NCI-H1048 (cell line): ENCODE measurements at places on chromosomes 2 and 18.

DNA sequence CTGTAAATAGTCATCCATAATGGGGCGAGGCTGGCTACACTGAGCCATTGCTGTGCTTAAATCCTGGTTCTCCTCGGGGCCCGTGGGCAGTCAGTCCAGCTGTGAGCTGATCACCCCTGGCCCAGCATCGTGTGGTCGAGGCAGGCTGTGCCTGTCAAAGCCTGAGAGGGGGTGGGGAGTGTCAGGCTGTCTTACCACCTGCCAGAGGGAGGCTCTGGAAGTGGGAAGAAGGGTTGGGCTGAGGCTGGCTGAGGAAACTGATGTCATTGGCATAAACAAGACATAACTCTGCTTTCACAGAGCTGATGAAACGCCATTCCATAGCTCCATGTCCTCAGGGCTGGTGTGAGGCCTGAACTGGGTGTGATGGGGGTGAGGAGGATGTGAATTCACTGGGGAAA lies 49.7 kb downstream of the KLHL29 start:
- DNase-seq: no peak

GRCh38 chr18:61995618-61996017 lies 102.8 kb upstream of the RNF152 start:
- no peak for DNase-seq

DNA sequence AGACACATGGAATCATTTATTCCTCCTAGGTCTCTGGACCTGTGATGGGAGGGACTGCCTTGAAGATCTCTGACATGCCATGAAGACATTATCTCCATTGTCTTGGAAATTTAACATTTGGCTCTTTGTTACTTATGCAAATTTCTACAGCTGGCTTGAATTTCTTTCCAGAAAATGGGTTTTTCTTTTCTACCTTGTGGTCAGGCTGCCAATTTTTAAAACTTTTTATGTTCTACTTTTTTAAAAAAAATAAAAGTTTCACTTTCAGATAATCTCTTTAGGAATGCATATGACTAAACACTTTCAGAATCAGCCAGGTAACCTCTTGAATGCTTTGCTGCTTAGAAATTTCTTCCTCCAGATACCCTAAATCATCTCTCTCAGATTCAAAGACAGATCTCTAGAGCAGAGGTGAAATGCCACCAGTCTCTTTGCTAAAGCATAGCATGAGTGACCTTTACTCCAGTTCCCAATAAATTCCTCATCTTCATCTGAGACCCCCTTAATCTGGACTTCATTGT lies 209.6 kb downstream of the RPRM start:
- DNase-seq: no peak

GRCh38 chr2:130981667-130982066 lies 111.6 kb downstream of the FAM168B start:
- no peak for DNase-seq

DNA sequence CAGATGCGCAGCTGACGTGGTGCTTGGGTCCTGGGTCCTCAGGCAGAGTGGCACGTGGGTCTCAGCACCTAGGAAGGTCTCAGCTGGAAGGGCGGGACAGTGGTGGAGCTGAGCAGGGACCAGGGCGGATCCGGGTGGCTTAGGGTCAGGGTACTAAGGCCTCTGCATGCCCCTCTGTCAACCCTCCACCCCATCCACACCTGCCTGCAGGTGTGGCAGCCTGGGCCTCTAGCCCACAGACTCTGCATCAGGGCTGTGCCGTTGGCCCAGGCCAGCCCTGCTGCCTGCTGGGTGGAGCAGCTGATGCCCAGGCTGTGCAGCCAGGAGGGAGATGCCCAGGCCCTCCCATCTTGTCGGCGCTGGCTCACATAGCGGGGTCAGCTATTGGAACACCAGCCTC lies 24.6 kb upstream of the OTOS start:
- DNase-seq: no peak

GRCh38 chr18:45334191-45334590 lies 281.1 kb upstream of the SLC14A2 start:
- DNase-seq: no peak

GRCh38 chr2:85605406-85606115 lies 3.1 kb upstream of the TMEM150A start:
- DNase-seq: no peak

- no peak for DNase-seq
These were observed 10.1 kb downstream of the RND3 start for GRCh38 chr2:150477347-150477746.

GRCh38 chr2:211302676-211303075 lies 746.3 kb downstream of the CPS1 start:
- DNase-seq: no peak

DNA sequence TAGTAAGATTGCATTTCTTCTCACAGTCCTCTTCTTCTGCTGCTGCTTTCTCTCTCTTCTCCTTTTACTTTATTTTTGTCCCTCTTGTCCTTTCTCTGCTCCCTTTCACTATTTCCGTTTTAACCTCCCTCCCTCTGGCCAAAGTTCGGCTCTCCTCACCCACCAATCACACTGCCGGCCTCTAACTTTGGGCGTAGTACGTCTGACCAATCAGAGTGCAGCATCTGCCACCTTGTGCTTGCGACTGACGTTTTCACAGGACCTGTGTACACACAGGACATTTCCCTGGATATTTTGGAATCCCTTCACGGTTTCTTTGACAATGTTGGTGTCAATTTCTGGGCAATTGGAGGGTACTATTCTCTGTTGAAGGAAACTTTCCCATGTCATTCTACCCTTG lies 22.6 kb upstream of the ICOS start:
- DNase-seq: no peak

GRCh38 chr2:102677244-102678215 lies 58.2 kb downstream of the SLC9A2 start:
- no peak for DNase-seq

DNA sequence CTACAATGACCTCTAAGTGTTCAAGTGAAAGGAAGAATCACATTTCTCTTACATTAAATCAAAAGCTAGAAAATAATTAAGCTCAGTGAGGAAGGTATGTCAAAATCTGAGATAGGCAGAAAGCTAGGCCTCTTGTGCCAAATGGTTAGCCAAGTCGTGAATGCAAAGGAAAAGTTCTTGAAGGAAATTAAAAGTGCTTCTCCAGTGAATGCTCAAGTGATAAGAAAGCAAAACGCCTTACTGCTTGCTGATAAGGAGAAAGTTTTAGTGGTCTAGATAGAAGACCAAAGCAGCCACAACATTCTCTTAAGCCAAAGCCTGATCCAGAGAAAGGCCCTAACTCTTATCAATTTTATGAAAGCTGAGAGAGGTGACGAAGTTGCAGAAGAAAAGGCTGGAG lies 932.3 kb upstream of the ACVR2A start:
- no peak for DNase-seq

GRCh38 chr2:132560562-132560961 lies 109.4 kb downstream of the LYPD1 start:
- DNase-seq: no peak

GRCh38 chr2:223908304-223908998 lies 36.7 kb downstream of the WDFY1 start:
- DNase-seq: no peak

DNA sequence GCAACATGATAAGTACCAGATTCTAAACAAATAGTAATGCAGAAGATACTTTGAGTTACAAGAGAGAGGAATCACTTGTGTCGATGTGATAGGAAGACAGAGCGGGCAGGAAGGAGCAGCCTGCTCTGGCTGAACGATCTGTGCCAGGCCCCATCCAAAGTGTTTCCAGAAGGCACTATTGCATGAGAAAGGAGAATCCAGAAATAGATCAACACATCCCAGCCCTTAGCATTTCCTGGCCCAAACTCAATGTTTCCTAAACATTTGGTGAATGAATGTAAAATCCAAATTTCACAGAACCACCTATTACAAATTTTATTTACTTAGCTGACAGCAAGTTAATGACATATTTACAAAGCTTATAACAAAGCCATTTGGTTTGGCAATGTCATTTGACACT lies 257.2 kb downstream of the TXNL1 start:
- DNase-seq: no peak

DNA sequence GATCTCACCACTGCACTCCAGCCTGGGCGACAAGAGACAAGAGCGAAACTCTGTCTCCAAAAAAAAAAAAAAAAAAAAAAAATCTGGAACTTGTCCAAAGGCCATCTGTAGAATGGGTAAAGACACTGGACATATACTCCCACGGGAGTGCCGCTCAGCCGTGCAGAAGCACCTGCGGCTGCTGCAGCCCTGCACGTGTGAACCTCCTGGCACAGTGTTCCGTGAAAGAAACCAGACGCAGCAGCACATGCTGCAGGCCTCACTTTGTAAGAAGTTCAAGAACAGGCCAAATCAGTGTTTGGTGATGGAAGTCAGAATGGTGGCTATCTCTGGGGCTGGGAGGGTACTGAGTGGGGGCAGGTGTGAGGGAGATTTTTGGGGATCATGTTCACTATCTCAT lies 6.5 kb downstream of the CHRND start:
- no peak for DNase-seq

GRCh38 chr2:31810200-31810917 lies 200.4 kb downstream of the MEMO1 start:
- no peak for DNase-seq

DNA sequence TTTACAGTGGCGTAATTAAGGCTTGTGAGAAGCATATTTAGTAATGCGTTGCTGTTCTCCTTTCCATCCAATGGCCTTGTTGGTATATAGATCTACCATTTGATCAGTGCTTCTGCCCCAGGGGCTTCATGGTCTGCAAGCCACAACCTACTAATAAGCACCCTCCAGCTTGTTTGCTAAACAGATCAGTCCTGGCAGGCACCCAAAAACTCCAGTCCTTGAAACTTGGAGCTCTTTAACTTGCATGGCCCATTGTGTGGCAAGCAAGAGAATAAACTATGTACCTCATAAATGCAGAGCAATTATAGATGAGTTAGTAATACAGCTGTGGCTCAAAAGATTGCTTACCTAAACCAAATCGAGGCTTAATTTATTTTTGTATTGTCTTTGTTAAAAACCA lies 158.5 kb downstream of the FTCDNL1 start:
- DNase-seq: peak; percentile 66

GRCh38 chr2:214484239-214484638 lies 73.4 kb downstream of the VWC2L start:
- DNase-seq: no peak

DNA sequence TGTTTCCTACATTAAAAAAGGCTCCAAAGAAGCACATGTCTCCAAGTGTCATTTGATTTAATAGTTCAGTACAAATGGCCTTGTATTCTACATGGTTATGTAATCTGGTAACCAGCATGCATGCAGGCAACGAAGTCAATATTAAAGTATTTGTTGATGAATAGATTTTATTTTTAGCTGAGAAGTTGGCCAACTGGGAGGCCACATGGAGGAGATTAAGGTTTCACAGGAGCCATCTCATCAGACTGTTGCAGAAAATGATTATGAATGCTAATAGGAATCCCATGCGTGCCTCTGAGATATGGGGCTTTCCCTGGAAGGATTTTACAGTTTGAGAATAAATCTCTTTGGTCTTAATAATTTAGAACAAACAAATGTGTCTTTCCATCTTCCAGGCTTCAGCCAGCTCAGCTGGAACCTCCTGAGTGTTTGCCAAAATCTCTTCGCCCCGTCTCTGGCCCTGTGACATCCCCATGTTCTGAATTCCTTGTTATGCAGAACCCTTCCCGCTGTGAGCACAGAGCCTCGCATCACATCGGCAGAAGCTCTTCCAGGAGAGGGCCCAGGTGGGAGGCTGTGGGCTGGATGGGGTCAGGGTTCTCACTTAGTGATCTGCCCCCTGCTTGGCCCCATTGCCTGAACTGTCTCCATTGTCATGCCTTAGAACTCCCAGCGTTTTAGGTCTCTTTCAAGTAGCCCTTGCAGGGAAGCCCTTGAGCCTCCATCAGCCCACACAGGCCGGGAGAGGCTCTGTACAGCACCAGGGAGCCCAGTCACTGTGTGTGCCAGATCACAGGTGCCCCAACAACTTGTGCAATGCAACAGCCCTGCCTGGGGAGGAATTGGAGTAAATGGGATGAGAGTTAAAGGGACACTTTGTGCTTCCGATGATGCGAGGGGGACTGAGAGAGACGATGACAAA lies 190.5 kb upstream of the TWIST2 start:
- DNase-seq: no peak

- DNase-seq: no peak
These were observed 201.1 kb upstream of the TWIST2 start for GRCh38 chr2:238646803-238647202.

GRCh38 chr2:211901226-211901846 lies 637.3 kb downstream of the ERBB4 start:
- DNase-seq: no peak

GRCh38 chr2:217650716-217651360 lies 352.0 kb downstream of the TNS1 start:
- no peak for DNase-seq

GRCh38 chr2:143936538-143936847 lies 583.4 kb downstream of the ZEB2 start:
- DNase-seq: no peak

- no peak for DNase-seq
These were observed 137.6 kb upstream of the ID2 start for GRCh38 chr2:8544171-8544785.

GRCh38 chr2:23432531-23432930 lies 47.6 kb downstream of the KLHL29 start:
- no peak for DNase-seq

DNA sequence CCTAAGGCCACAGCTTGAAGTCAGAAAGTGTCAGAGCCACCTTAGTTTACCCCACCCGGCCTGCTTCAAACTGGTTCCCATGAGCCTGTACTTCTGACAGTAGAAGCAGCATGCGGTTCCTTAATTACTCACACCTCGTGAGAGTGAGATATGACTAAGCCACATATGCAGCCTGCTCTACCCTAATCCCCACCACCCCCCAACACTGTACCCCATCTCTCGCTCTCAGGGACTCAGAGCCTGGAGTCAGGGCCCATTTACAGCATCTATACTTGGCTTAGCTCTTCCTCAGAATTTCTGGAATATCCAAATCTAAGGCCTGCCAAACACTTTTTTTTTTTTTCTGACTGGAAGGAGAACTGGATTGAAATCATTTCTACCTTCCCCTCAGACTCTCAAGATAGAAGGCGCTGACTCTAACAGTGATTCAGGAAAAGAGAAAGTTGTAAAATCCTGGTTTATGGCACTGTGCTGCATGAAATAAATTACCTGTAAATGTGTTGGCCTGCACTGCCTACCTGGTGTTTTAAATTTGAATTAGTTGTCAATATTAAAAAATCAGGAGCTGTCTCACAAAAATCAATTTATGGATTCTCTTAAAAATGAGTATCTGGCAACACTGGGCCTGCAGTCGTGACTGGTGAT lies 360.0 kb downstream of the RND3 start:
- no peak for DNase-seq

DNA sequence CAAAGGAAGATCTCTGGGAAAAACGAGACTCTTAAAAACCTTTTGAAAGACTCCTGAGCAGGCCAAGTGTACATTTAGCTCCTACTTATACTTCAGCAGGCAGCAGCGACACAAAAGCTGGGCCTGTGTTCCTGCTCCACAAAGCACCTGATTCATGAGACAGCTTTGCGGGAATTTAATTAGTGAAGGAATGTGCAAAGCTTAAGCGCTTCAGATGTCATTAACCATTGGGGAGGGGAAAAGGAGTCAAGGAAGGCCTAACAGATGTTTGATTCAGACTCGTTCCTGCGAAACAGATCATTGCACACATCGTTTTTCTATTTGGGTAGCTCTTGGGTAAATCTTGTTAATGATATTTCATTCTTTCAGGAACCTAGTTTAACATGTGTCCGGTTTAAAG lies 125.9 kb downstream of the MAIP1 start:
- no peak for DNase-seq
